ENCODE measurements at places on chromosomes 11 and 22.

- no peak for DNase-seq
Measured at GRCh38 chr11:10653946-10654810, 39.4 kb downstream of the IRAG1 start.

GRCh38 chr11:36304351-36304750 lies 8.3 kb downstream of the PRR5L start:
- no peak for DNase-seq

- DNase-seq: no peak
Measured at GRCh38 chr11:10318527-10318802, 13.6 kb downstream of the ADM start.

DNA sequence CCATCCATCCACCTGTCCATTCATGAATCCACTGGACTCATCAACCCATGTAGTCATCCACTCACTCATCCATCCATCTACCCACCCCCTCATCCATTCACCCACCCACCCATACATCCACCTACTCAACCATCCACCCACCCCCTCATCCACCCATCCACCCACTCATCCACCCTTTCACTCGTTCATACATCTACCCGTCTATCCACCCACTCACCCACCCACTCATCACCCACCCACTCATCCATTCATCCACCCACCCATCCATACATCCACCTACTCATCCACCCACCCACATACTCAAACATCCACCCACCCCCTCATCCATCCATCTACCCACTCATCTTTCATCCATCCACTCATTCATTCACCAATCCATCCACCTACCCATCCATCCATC lies 37.7 kb downstream of the RTL6 start:
- DNase-seq: no peak

DNA sequence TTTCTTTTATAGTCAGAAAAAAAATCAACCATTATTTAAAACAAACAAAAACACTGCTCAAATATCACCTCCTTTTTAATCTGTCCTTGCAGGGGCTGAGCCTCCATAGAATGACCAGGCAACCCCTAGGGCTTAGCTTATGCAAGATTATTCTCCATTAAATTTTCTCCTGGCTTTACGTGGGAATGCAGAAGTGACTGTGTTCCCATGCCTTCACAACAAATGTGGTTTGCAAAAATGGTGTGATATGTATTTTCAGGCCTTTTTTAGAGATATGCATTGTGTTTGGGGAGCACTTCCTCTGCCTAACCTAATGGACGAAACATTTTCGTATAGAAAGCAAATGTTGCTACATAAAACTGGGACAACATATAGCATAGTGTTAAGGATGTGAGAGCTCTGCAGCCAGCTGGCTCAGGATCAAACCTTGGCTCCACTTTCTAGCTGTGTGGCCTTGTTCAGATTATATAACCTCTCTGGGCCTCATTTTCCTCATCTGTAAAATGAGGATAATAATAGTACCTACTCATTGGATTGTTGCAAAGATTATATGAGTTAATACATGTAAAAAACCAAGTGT lies 82.6 kb downstream of the PARVA start:
- DNase-seq: no peak

GRCh38 chr11:17979770-17980371 lies 33.0 kb downstream of the SERGEF start:
- no peak for DNase-seq
